ENCODE measurements at places on chromosomes 16 and 17.

GRCh38 chr17:7348478-7349242 is 3.3 kb upstream of the KCTD11 start:
- DNase-seq, result no peak

DNA sequence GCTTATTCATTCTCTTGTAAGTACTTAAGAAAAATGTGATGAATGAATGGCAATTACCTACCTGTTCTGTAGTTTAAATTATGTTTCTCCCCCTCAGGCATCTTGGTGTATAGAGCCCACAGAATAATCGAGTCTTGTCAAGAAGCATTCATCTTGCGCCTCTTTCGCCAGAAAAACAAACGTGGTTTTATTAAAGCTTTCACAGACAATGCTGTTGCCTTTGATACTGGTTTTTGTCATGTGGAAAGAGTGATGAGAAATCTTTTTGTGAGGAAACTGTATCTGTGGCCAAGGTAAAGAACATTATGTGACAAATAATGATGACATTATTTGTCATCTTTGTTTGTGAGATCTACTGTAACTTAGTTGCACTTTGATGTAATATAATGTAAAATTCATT is 6.5 kb downstream of the ERCC4 start:
- no peak for DNase-seq

DNA sequence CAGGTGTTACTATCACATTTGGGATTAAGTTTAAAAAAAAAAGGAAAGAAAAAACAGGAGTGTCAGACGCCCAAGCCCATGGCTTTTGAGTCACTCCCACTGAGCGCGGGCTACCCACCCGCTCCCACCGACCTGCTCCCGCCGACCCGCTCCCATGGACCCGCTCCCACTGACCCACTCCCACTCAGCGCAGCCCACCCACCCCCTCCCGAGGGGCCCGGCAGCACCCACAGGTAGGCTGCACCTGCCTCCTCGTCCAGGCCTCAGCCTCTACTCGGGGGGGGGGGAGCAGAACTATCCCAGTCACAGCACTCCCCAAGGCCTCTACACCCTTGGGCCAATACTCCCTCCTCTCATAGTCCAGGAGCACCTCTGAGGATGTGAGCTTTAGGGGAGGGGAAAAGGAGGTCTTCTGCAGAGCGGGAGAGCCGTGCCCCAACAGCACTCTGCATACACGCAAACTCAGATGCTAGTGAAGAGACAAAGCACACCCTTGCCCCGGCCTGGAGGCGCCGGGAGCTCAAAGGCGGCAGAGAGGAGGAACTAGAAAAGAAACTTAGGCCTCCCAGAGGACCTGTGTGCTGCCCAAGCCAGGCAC is 2.9 kb downstream of the CLUH start:
- DNase-seq, result no peak

- no peak for DNase-seq
These were observed 12.3 kb upstream of the CDH1 start for GRCh38 chr16:68724797-68725196.

- DNase-seq, result no peak
These were observed 5.7 kb downstream of the VMO1 start for GRCh38 chr17:4780325-4780955.

- DNase-seq, result no peak
These were observed 6.2 kb downstream of the STXBP4 start for GRCh38 chr17:54974759-54975158.

Data from 8988T (cell line).